Esophagus (tissue), 2 donors: ENCODE measurements at places on chromosomes 16 and 17. TPM values are rescaled to one million over a fixed set of nuclear protein-coding genes. Genes with fewer than 3 reads are reported as not detected.

CCL2 gene
- polyA plus RNA-seq, result 5.4 TPM

ATP2A1 gene
- 0.25 TPM for polyA plus RNA-seq

CCNF gene
- polyA plus RNA-seq, result 4.2 TPM

KRT16 gene
- 413 TPM for polyA plus RNA-seq

AANAT gene
- polyA plus RNA-seq, result not detected

EEF2K gene
- polyA plus RNA-seq, result 6.9 TPM

RGS11 gene
- 7.9 TPM for polyA plus RNA-seq

CCL13 gene
- polyA plus RNA-seq, result 0.53 TPM
